GM23248 (cell line): ENCODE measurements at places on chromosomes 5 and 9.

DNA sequence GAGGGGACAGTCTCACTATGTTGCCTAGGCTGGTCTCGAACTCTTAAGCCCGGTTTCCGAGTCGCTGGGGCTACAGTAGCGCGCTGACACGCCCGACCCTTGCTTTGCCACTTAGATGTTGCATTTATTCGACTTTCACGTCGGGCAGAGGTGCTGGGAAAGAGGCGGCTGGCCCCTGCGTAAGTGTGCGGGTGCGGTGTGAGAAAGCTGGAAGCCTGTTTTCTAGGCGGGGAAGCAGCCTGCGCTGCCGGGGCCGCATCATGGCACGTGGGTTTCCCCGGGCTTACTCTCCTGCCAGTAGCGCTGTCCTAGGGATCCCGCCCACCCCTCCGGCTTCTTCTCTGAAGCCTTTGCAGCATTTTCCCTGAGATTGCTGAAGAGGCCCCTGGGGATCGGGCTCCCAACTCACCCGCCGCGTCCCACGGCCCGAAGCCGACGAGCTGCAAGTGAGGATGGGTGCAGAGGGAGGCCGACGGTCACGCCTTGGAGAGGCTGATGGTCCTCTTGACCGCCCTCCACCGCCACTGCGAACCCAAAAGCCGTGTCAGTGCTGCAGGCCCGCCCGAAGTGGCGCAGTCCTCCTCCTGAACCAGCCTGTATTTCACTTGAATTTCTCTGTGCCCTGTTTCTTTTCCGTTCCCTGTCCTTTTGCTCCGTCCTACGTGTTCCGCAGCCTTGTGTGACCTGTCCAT, 5.8 kb upstream of the TRIM41 start:
- peak; percentile 86 for DNase-seq

GRCh38 chr5:16345454-16345853, 120.1 kb downstream of the ZNF622 start:
- DNase-seq: peak; percentile 21

- no peak for DNase-seq
These were observed 152.4 kb upstream of the RAPGEF1 start for GRCh38 chr9:131892162-131892707.

GRCh38 chr9:77215874-77216273, 38.5 kb downstream of the VPS13A start:
- DNase-seq: peak; percentile 16

GRCh38 chr9:115135821-115136778, 18.1 kb upstream of the TNC start:
- DNase-seq: peak; percentile 93

GRCh38 chr9:86347991-86348390, 6.2 kb downstream of the TUT7 start:
- no peak for DNase-seq

DNA sequence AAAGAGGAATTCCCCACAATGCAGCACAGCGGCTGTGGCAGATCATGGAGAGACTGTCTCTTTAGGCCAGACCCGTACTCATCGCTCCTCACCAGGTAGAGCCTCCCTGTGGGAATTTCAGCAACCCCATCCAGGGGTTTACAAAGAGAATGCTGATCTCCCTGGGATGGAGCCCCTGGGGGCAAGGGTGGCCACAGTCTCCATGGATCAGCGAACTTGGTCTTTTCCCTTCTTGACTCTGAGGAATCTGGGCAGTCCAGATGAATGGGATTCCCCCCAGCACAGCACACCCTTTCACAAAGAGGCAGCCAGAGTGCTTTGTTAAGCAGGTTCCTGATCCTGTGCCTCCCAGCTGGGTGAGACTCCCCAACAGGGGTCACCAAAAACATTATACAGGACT, 108.7 kb upstream of the RGMB start:
- no peak for DNase-seq

GRCh38 chr5:13427827-13428557, 516.5 kb downstream of the DNAH5 start:
- no peak for DNase-seq

DNA sequence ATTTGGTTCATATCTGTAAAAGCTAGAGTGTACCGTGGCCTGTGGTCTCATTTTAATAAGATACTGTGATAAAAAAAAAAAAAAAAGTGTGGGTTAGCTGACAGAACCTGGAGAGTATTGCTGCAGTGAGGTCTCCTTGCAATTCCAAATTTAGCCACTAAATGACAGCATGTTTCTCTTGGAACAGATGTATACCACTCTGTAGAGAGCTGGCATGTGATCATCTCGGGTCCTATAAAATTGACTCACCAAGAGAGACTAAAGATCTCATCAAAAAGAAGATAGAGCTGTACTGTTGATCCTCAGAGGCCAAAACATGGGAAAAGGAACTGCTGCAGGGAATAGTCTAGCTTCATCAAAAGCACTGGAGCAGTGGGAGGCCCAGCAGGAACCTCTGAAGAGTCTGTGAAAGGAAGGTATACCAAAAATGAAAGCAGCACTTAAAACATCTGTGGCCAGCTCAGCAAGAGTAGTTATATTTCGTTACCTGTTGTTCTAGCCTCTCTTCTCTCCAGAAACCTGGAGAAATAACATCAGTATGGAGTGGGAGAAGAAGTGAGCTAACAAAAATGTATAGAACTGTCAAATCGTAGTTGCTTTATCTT, 826.8 kb downstream of the EFNA5 start:
- no peak for DNase-seq

DNA sequence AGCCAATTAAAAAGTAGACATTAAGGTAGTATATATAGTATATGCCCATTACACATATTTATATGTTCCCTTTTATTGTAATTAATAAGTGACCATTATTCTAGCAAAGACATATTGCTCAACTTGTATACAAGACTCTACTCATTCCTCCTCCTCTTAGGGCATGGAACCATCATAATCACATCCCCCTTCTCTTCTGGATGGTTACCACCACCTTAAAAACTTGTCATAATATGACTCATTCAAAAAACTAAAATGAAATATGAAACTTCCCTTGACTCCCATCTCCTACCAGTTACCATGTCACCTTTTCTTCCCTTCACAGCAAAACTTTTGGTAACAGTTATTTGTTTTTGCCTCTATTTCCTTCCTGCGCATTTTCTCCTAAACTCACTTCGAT, 438.7 kb downstream of the KDM4C start:
- DNase-seq: no peak

GRCh38 chr5:65479527-65479926, 2.2 kb downstream of the ADAMTS6 start:
- DNase-seq: no peak

- peak; percentile 88 for DNase-seq
These were observed 9.3 kb upstream of the EDIL3 start for GRCh38 chr5:84393969-84394368.

DNA sequence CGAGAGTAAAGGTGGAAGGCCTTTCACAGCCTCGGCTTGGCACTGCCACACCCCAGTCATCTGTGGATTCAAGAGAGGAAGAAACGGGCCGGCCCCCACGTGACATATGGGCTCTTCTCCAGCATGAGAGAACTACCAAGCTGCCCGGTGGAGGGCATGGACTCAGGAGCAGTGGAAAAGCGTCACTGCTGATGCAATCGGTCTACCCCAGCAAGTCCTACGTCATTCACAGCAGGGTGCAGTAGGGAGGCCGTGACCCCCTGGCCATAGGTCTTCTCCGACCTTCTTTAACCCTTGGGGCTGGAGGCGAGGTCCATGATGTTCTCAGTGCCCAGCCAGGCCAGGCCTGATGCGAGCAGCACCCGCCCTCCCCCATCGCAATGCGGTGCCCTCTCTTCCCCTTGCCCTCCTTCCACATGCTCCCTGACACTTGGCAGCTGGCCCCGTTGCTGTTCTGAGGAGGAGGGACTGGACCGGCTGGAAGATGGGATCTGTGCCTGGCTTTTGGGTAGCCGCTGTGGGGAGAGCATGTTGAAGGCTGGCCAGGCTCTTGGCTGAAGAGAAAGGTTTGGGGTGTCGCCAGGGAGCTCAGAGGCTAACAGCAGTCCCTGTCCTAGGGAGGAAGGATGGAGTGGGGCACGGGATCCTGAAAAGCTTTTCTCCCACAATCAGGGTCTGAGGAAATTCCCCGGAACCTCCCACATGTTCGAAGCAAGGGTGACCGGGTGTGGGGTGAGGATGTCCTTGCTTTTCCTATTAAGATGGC, 89.8 kb downstream of the LIFR start:
- peak; percentile 39 for DNase-seq

DNA sequence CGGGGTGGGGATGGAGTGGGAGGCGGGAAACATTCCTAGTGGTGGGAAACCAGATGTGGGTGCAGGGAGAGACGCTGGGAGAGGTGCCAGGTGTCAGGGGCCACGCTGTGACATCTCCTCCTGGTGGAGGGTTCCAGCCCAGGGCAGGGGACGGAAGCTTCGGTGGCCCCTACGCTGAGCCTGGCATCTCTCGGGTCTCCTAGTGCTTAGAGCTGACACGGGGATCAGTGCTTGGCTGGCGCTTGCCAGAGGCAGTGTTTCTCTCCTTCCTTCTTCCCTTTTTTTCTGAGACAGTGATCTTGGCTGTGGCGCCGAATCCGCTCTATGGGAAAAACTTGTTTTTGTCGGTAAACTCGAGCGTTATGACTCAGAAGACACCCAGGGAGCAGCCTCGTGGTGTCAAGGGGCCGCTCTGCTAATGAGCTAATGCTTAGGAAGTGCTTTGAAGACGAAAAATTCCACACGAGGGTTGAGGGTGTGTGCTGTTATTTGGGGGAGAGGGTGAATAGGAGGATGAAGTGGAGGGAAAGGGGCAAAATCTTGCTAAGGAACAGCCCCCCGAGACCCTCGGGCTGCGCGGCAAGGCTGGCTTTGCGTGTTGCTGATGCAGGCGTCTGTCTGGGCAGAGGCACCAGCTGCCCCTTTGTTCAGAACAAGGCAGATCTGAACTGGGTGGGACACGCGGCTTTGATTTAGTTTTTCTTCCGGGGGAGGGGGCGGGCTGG, 20.4 kb upstream of the IER5L start:
- DNase-seq: peak; percentile 94

DNA sequence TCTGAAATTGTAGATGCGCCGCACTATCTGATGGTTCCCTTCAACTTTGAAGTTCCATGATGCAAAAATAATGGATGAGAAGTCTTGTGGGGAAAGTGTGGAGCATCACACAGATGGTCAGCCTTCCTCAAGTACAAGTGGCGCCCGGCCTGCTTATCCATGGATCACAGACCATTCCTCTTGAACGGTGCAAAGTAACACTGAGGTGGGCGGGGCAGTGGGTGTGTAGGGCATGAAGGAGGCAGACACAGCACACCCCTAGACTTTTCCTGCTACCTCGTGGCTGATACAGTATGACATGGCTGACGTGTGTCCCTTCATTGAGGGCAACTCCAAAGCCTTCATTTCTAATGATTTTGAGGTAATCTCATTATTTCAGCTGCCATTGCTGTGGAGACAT, 2.5 kb upstream of the GNG10 start:
- DNase-seq: no peak

GRCh38 chr5:111749303-111750026, 7.5 kb downstream of the NREP start:
- DNase-seq: peak; percentile 34
